A549 (cell line): ENCODE measurements at places on chromosomes 6 and 20.

DNA sequence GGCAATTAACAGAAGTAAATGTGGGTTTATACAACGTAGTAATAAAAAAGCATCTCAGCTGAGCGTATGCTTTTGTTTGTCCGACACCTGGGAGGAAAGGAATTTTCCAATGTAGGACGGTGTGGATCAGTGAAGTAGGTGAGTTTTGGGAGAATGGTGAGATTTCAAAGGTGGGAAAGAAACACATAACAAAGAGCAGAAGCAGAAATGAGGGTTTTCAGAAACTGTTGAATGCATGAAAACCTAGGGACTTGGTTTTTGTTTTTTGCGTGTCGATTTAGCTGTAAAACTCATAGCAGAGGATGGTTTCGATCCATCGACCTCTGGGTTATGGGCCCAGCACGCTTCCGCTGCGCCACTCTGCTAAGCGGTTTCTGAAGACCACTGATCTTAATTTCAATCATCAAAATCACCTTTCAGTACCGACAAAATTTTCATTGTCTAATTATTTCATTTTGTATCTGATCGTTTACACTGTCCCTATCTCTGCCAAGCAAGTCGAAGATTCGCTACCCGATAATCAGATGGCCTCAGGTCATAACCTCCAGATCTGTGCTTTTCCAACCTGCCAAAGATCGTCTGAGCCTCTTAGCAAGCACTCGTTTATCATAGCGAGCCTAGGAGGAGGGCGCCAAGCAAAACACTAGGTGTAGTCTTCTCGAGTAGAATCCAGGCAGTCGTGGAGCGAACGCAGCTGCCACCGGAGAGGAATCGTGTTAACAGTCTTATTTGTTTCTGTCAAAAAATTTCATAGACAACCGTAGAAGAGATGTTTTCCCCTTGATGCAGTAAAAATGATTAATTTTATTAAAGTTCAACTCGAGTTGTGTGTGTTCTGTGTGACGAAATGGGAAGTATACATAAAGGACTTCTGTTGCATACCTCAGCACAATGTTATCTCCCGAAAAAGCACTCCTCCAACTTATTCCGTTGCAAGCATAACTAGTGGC is 20.9 kb upstream of the POM121L2 start:
- DNase-seq, result peak; percentile 53

- DNase-seq, result no peak
Measured at GRCh38 chr6:34151321-34152041, 5.6 kb upstream of the GRM4 start.

- DNase-seq, result no peak
Measured at GRCh38 chr6:106199331-106199730, 113.2 kb downstream of the PRDM1 start.

GRCh38 chr20:45649312-45649863 is 18.3 kb upstream of the WFDC9 start:
- no peak for DNase-seq

- no peak for DNase-seq
Measured at GRCh38 chr6:68317366-68317765, 317.7 kb upstream of the ADGRB3 start.

DNA sequence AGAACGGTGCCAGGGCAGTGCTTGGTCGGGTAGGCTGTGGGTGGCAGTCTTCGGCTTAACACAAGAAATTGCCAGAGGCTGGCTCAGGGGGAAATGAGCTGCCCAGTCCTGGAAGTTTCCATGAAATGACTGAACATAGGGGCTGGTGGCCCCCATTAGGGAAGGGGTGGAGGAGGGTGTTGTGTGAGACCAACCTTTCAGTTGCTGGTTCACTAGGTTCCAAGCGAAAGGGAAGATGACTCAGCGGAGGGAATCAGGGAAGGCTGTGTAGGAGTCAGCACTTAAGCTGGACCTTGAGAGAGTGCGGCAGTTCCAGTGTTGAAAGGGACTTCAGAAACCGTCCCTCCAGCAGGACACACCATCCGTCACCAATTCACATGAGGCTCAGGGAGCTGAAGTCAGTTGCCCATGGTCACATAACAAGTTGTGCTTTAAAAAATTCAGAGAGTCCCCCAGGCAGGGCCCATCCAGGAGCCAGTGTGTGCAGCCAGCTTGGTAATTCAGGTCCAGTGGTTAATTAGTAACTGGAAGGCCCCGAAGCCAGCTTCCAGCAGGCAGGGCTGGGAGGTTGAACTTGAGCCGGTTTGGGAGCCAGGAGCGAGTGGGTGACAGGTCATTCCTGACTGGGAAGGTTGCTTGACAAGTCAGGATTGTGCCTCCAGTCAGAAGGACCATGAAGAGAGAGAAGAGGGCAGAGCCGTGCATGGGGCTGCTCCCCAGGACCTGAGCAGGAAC is at the start of gene SGK2:
Gene SGK2 (plus strand): TSS at position 616 of the 735 bp plus-strand sequence. CDS start 7,469 bp downstream, outside the sequence.
- peak; percentile 90 for DNase-seq

DNA sequence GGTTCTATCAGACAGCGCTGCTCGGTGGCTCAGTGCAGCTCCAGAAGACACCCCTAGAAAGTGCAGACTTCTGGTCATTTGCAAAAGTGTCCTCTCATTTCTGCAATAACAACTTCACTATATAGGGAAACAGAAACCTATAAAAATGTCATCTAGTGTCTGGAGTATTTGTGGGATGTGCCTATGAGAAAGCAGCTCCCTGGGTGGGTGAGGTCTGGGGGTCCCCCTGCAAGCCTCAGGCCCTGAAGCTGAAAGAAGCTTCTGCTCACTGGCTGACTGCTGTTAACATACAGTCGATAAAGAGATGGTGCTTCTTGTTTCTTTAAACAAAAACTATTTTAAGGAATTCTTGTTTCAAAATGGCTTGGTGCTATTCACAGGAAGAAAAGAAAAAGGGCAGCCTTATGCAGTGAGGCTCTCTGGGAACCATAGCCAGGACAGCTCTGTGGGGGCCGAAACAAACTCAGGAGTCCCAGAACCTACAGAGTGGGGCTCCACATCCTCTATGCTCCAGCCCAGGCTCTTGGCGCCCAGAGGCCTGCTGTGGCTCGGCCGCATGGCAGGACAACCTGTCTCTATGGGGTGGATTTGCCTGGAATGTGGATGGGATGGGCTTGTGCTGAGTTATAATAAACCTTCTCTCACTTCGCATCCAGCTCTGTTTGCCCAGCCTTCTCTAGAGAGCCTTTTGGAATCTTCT is 109.7 kb downstream of the BANF2 start:
- DNase-seq, result no peak

DNA sequence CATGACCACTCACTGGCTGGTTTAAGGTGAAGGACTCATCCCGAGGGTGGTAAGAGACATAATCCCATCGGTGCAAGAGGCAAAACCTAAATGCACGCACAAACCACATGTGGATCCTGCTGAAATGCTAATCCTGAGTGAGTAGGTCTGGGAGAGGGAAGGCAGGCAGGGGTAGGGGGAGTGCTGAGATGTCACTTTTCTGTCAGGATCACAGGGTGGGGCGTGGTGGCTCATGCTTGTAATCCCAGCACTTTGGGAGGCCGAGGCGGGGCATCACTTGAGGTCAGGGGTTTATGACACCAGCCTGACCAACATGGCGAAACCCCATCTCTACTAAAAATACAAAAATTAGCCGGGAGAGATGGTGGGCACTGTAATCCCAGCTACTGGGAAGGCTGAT is 97.7 kb upstream of the SRSF6 start:
- no peak for DNase-seq

- DNase-seq, result no peak
Measured at GRCh38 chr6:14339711-14340584, 222.4 kb downstream of the CD83 start.

- DNase-seq, result no peak
Measured at GRCh38 chr6:38348371-38348770, 291.4 kb downstream of the BTBD9 start.

DNA sequence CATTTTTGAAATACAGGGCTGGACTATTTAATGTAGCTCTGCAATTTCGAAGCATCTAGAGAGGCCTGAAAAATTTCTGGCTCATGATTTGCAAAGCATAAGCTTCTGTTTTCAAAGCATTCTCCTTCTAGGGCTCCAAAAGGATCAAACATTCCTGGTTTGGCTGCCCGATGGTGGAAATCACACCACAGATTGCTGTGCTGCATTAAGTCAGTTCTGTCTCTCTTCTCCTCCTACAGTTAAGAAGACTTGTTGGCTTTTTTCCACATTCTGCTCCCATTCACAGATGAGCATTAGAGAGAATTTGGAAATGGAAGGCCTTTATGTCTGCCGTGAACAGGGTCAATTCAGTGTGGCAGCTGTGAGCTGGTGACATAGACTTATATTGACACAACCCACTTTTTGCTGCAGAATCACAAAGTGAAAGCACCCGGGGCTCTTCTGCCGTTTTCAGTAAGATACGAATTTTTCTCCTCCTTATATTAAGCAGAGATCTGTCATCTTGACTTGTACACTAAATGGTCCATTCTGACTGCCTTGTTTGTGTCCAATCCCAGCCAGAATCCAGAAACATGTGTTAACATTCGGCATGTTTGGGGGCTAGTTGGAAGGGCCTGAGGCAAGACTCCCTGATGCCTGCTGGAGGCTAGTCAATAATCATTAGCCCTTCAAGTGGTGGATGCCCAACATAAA is 330.8 kb upstream of the DEFB112 start:
- DNase-seq, result no peak

- DNase-seq, result no peak
Measured at GRCh38 chr6:35640017-35640664, 48.6 kb downstream of the FKBP5 start.

GRCh38 chr6:24931718-24932691 is 3.8 kb downstream of the RIPOR2 start:
- DNase-seq, result no peak

DNA sequence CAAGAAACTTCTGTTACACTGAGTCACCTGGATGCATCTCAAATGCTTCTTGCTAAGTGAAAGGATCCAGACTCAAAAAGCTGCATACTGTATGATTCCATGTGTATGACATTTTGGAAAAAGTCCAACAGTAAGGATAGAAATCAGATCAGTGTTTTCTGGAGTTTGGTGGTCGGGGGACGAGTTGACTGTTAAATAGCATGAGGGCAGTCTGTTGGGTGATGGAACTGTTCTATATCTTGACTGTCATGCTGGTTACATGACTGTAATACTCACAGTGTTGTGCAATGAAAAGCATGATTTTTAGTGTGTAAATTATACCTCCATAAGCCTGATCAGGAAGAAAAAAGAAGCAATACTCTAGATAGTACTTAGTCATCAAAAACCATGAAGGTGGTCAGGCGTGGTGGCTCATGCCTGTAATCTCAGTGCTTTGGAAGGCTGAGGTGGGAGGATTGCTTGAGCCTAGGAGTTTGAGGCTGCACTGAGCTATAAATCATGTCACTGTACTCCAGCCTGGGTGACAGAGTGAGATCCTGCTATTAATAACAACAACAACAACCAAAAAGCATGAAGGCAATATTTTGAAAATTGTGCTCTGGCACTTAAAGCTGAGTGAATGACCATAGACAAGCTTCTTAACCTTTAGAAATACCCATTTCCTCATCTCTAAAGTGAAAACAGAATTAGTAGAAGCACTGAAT is 30.5 kb upstream of the SASH1 start:
- DNase-seq, result no peak

GRCh38 chr6:11424395-11425034 is 113.0 kb upstream of the TMEM170B start:
- DNase-seq, result no peak

GRCh38 chr20:57061051-57061900 is 205.2 kb downstream of the BMP7 start:
- DNase-seq, result peak; percentile 47

GRCh38 chr20:53792946-53793536 is 199.4 kb upstream of the ZNF217 start:
- no peak for DNase-seq
